Stimulated activated CD4-positive, alpha-beta T cell treated with anti-CD3 and anti-CD28 coated beads, TNF-alpha, amount 100 ng/mL, for 4 hours (primary cell): ENCODE measurements at places on chromosomes 5 and 9.

GRCh38 chr5:97644896-97645295 is 461.8 kb upstream of the RIOK2 start:
- no peak for DNase-seq

DNA sequence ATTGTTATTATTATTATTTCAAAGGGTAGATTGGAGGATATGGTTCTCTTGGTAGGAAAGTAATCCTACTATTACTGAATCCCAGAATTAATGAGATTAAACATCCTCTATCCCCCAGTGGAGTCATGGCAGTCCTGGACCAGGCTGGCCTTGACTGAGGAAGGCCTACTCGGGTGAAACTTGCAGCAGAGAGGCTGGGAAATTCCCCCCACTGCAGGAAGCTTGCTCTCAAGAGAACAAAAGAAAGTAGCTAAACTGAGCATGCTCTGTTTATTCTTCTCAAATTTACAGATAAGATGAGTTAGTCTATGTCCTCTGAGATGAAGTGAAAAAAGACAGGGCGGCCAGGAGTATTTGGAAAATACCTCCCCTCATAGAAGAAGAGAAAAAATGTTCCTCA is 233.9 kb upstream of the RPS23 start:
- no peak for DNase-seq

- DNase-seq: no peak
Observed at GRCh38 chr5:172564188-172564587, 76.9 kb upstream of the NEURL1B start.

- DNase-seq: no peak
Observed at GRCh38 chr5:16579142-16579847, 37.5 kb downstream of the RETREG1 start.

GRCh38 chr9:18786196-18786595 is 246.8 kb downstream of the SAXO1 start:
- DNase-seq: no peak

- no peak for DNase-seq
Observed at GRCh38 chr5:137615171-137615775, 116.1 kb upstream of the SPOCK1 start.

DNA sequence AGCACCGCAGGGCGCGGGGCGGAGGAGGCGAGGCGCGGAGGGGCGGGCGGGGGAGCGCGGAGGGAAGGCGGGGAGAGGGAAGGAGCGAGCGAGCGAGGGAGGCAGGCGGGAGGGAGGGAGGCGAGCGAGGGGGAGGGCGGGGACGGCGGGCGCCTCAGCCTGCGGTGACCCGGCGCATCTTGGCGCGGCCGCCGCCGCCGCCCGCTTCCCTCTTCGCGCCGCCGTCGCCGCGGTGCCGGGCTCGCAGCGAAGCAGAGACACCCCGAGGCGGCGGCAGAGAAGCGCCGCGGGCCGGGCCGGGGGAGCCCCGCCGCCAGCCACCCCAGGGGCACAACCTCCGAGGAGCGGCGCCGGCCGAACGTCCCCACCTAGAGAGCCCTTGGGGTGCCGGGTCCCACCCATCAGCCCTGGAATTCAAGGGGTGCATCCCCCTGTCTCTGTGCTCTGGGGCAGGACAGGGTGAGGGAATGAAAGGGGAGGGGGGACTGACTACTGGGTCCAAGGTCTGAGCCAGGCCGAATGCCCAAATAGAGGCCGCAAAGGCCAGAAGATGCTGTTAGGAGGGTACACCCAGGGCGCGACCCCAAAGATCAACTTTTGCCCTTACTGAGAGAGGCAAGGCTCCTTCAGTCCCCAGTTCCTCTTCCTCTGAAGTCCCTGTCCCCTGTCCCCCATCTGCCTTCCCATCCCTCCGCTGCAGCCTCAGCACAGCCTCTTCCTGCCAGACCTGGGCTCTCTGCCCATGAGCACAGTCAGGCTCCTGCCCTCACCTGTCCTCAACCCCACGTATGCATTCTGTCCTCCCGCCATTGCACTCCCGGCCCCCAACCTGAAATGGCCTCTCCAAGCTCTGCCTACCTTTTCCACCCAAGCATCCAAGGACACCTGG is at the start of gene ADAMTS2:
ADAMTS2 (minus strand) TSS at position 29 of the 889 bp plus-strand sequence. CDS start 133 bp downstream, outside the sequence.
- DNase-seq: no peak

GRCh38 chr5:181181650-181182565 is 23.1 kb downstream of the TRIM7 start:
- DNase-seq: no peak

DNA sequence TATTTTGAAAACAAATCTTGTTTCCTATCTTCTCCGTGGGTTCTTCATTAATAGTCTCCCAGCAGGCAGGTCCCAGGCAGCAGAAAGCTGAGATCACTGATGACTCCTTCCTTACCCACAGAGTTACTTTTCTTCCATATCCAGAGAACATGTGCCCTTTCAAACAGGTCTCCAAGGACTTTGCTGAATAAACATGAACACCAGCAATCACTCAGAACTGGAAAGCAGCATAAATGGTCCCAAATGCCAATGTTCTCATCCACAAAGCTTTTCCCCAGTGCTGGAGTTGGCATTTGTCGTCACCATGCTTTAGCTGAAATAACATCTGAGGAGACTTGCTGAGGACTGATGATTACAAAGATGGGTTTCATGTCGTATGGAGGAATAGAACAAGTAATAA is 134.0 kb downstream of the YIPF5 start:
- no peak for DNase-seq
